ENCODE measurements at places on chromosomes 4 and X.

- no peak for DNase-seq
These were observed 50.4 kb upstream of the SLC25A4 start for GRCh38 chr4:185092535-185093197.

GRCh38 chrX:129755779-129756650, 17.2 kb downstream of the XPNPEP2 start:
- peak; percentile 48 for DNase-seq

DNA sequence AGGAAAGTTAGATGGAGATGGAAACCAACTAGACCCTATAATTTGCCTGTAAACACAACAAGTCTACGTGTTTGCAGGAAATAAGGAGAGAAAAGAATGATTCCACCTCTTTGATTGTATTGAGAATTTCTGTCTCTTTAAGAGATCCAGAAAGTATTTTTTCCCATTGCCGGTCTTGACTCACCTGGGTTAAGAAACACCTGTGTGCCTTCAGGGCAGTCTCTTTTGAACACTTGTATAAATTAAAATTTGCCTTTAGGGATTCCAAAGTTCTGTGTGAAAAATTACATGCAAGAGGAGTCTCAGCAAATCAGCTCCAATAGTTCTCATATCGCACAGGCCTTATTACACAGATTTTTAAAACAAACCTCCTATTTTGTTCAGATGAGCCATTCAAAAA, 46.0 kb upstream of the SMAD1 start:
- no peak for DNase-seq

- no peak for DNase-seq
These were observed 591.8 kb upstream of the CPEB2 start for GRCh38 chr4:14410516-14410915.

DNA sequence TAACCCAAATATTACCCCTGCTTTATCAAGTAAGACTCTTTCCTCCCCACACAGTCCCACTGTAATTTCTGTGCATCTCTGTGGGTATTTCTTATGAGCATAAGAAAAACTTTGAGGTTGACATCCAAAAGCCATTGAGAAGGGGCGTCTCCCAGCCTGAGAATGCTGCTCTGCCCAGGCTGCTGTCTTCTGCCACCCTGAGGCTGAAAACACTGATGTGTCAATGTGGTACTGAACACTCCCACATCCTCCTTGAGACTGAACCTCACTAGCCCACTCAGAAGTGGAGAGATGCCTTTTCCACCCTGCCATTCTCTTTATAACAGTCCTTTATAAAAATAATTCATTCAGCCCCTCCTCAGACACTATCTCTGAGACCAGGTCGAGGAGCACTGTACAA, 120.8 kb downstream of the SMIM20 start:
- peak; percentile 67 for DNase-seq

GRCh38 chr4:56197387-56197786, 189.9 kb downstream of the AASDH start:
- DNase-seq, result no peak

DNA sequence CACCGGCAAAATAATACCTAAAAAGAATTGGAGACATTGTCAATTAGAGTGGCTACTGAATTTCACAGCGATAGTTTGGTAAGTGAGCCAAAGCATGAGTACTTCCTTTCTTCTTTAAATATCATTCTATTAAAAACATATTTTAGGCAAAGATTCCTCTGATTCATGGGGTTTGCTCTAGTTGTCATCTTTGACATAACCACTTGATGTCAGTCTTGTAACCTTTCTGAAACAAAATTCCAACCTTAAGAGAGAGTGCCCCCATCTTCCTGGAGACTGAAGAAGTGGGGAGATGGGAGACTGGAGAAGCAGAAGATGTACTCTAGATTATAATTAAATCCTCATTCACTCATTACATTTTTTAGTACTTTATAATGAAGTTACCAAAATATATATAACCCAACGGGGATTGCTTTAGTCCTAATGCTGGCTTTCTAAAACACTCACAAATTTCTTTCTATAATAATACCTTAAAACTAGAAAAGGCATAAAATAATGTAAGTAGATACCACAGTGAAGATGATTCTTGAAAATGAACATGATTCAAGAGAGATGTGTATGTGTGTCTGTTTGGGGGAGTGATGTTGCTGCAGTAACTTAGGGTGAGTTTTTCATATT, 96.4 kb downstream of the EMCN start:
- no peak for DNase-seq

DNA sequence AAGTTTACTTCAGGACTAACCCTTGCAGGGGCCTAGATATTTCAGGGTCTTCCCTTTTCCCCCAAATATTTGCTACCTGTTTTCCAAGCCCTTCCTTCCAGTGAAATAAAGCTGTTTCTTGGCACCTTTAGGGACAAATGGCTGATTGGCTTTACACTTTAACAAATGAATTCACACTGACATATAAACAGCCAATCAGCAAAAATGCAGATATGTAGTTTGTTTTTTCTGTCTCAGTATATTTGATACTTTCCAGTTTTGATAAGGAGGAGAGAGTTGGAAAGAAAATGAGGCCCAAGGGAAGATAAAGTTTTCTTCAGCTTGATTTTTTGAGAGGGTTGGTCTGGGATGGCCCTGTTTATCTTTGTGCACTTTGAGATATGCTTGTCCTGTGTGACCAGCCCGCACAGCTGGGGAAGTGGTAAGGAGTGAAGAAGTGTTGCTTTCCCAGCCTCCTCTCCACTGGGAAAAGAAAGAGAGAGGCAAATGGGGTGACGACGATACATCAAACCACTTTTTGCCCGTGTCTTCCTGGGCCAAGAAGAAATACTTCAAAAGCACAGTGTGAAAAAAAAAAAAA, 67.5 kb downstream of the MGST2 start:
- DNase-seq, result no peak

DNA sequence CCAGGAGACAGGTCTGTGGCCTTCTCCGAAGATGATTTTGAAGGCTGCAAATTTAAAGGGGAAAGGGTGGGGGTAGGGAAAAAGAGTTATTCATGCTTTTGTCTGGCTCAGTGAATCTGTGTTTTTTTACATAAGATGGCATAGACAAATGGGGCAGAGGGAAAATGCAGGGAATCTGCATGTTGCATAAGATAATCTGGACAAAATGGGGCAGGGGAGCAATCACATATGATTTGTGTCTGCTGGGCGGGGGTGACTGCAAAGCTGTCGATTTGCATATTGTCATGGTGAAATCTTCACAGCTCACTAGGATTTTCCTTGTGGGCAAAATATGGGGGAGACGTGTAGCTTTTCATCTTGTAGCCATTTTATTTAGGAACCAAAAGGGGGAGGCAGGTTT, 29.4 kb upstream of the GYG2 start:
- no peak for DNase-seq

Data from activated CD4-positive, alpha-beta memory T cell treated with anti-CD3 and anti-CD28 coated beads for 36 hours (primary cell).